Activated T-cell treated with anti-CD3 and anti-CD28 coated beads, Interleukin-2, amount 50 U/mL, for 4 hours (primary cell): ENCODE measurements at places on chromosomes 2 and 18. TPM values are rescaled to one million over a fixed set of nuclear protein-coding genes. Genes with fewer than 3 reads are reported as not detected.
A peak's percentile ranks its signal among the peaks of the same experiment; 100 is the strongest.

TBC1D8 gene
- 1.1 TPM for total RNA-seq

GRCh38 chr2:224513991-224514390 lies 71.2 kb downstream of the CUL3 start:
- DNase-seq: no peak

- DNase-seq: no peak
Measured at GRCh38 chr18:13147130-13147529, 71.4 kb upstream of the LDLRAD4 start.

DNA sequence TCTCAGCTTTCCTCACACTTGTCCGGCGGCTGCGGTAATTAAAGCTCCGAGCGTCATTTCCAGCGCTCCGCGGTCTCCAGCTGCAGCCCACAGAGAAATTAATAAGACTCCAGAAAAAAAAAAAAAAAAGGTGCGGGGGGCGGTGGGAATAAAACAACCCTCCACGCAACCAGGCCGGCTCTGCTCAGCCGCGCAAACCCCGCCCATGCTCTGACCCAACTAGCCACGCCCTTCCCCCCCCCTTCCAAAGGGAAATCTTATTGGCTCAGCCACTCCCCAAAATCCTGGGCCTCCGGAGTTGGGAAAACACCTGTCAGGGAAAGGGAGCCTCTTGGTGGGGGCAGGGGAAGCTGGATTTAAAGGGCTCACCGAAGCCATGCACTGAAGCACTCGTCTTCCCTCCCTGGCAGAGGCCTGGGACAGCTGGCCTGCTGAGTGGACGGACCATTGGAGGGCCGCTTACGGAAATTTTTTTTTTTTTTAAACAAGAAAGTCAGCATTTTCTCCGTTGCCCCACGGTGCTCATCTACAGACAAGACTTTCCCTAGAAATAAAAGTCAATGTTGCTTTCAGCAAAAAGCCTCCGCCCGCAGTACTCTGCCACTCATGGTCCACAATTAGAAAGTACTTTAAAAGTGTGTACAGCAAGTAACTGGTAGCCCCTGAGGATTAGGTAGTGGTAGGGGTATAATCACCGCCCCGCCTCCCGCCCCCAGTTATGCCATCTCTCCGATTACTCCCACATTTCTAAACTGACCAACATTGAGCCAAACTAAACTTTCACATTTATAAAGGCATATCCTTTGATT lies 674 bp upstream of the ERBB4 start:
- DNase-seq: no peak

DNA sequence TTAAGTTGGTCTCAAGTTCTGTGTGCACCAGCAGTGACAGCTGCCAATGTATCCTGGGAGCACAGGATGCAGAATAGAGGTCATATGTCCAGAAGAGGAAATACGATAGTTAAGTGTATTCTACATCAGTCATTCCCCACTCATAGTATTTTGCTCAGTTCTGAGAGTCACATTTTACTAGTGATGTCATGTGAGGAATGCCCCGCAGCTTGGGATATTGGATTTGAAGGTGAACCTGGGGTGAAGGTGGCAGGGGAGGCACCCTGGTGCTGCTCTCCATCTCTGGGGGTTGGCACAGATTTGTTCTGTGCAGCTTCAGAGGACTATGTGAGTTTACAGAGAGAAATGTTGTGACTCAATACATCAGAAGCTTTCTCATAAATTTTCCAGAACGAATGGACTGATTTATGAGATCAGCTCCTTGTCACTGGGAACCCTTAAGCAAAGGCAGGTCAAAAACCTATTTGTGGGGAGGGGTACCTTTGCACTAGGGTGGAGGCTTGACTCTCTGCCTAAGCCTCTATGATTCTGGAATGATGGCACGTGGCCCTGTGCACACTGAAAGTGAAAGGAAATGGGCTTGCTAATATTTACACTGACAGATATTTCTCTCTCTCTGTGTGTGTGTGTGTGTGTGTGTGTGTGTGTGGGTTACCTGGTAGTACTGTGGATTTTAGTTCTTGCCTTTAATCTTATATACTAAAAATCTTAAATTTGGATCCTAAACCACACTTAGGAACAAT lies 95.9 kb downstream of the NEB start:
- peak; percentile 6 for DNase-seq

DYNC2LI1 gene
- total RNA-seq: 5.0 TPM

GRCh38 chr18:60892855-60893254 lies 440.4 kb upstream of the CDH20 start:
- DNase-seq: no peak

DNA sequence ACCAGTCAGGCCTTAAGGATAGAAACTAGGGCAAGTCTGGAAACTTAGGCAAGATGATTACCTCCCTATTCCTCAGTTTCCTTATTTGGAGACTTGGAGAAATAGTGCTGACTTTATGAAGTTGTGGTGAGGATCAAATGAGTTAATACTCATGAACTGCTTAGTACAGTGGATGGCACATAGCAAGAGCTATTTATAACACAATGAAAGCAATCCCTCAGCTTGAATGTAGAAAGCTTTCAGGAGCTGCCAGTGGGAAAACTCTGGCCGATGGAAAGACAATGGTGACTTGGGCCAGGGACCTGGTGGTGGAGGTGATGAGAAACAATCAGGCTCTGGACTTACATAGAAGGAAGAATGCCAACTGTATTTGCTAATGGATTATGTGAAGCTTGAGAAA lies 269.4 kb upstream of the THUMPD2 start:
- no peak for DNase-seq

C2orf80 gene
- not detected for total RNA-seq

- DNase-seq: no peak
Measured at GRCh38 chr18:75205514-75206132, 3.3 kb downstream of the PTGR3 start.
